ENCODE measurements at places on chromosomes 16 and 17.

DNA sequence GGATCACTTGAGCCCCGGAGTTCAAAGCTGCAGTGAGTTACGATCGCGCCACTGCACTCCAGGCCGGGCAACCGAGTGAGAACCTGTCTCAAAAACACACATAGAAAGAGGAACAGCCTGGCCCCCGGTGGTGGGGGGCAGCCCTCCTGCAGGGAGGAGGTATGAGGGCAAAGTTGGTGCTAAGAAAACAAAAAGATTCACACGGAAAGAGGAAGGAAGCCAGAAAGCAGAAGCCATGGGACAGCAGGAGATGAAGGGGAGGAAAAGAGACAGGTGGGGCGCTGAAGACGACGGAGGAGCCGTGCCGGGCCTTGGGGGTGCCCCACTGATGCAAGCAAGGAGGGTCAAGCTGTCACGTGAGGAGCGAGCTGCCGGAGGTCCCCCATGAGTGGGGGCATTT lies 8.2 kb upstream of the C16orf74 start:
- no peak for DNase-seq

DNA sequence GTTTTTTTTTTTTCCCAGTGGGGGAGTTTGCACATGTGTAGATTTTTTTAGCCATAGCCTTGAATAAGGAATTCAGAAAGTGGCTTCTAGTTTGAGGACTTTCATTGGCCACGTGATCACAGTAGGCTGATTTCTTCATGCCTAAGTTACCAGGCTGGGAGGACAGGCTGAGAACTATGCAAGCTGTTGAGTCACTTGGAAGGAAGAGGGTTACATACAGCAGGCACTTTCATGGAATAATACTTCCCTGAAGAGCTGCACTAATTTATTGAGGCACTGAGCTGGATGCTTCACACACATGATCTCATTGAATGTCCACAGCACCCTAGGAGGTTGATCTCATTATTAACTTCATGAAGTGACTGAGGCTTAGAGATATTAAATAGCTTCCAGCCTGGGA lies 22.8 kb downstream of the PRKCB start:
- DNase-seq, result no peak

DNA sequence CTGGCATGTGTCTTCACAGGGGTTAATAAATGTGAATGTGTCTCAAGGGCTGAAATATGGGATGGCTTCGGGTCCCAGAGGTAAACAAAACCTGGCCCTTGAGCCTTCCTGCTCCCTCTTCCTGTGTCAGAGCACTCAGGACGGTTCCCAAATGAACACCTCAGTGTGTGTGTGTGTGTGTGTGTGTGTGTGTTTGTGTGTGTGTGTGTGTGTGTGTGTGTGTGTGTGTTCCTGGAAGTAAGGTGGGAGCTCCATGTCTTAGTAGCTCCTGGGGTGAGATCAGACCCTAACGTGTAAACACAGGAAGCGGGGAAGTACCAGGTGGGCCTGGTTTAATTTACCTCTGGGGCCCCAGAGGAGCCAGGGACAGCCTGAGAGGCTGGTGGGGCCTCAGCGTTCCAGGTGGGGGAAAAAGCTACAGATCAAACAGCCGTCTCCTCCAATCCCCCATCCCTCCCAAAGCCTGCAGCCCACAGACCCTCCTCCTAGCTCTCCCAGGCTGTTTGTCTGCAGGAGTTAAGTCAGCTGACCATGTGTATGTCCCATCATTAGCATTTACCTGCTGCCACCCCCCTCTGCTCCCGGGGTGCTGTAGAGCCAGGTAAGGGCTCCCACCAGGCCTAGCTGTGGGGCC lies 6.1 kb downstream of the KIF19 start:
- no peak for DNase-seq

- DNase-seq, result no peak
Measured at GRCh38 chr17:20991276-20992037, 51.4 kb downstream of the USP22 start.

DNA sequence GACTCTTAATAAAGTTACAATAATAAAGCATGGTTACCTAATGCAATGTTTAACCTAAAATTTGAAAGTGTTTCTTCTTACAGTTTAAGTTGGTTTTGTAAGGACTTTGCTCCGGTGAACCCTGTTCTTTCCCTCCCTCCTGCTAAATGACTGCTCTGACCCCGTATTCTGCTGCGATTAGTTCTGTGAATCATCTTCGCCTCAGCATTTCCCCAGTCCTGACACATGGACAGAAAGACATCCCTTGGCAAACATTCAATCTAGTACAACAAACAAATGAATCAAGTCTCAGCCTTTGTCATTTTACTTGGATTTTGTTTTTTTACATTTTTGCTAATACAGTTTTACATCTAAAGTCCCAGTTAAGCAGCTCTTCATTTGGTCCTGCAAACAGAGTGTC lies 15.4 kb downstream of the KCNJ2 start:
- no peak for DNase-seq

DNA sequence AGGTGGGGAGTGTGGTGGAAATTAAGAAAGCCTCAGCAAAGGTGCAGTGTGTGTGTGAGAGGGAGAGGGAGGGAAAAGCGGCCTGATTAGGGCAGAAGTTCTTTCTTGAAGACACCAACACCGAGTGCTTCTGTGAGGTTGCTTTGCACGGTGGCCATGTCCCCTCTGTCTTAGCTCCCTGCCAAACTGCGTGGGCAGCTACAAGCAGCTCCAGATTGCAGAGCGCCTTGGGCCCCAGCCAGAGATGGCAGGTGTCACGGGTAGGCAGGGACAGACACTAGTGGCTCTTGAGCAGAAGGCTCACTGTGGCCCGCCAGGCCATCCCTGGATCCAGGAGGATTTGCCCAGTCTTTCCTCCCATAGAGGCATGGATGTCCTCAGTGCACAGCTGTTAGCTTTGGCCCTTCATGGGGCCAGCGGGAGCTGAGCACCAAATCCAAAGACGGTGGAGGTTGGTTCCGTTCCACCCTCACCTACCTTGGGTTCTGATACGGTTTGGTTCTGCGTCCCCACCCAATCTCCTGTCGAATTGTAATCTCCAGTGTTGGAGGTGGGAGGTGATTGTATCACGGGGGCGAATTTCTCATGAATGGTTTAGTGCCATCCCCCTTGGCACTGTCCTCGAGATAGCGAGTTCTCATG lies 21.4 kb downstream of the KIAA0513 start:
- DNase-seq, result no peak

DNA sequence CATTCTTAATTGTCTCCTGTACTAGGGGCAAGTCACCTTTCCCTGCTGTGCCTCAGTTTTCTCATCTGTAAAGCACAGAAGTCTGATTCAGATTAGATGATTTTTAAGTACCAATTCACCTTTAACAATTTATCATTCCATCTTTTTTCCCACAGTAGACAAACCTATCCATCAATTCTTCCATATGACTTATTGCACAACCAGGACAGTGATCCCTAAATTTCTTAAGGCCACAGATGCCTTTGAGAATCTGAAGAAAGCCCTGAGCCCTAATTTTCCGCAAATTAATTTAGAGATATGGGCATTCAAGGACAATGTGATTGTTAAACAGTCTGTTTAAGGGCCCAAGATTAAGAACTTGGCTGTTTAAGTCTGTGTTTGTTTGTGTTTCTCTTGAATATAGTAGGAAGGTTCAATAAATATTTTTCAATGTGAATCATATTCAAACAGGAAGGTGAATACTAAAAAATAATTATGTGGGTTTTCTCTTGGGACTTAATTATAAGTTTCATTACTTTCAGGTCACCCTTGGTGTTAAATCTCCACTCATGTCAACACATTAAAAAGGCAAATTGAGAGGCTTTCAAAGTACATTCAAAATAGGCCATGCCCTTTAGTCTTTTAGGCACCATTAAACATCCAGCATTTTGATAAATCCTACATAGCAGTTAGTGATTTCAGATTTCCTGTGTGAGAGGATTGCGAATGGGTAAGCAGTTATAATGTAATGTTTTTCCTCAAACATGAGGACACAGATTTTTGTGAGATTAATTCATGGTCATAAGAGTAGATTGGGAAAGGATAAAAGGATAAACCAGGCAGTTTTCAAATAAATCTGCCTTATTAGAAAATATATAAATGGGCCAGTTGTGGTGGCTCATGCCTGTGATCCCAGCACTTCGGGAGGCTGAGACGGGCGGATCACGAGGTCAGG lies 34.9 kb upstream of the MMD start:
- no peak for DNase-seq

DNA sequence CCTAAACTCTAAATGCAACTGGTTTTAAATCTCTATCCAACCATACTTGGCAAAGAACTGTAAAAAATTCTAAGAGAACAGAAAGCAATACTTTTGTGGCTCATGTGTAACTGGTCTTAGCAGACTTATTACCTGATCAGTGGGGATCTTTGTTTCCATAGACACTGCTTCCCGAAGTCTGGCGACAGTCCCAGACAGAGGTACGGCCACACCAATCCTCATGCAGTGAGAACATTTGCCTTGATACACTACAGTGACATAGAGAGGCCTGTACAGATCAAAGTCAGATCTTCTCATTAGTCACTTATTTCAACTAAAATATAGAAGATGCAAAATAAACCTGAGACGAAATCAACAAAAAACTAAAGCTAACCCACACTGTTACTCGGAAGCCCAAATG lies 43.9 kb downstream of the USP31 start:
- DNase-seq, result no peak

GRCh38 chr16:2711370-2712062 lies 8.5 kb downstream of the PRSS27 start:
- DNase-seq, result no peak

- DNase-seq, result no peak
Measured at GRCh38 chr17:43015579-43015978, 6.6 kb downstream of the VAT1 start.

GRCh38 chr16:85549766-85550421 lies 63.2 kb upstream of the GSE1 start:
- DNase-seq, result no peak

GRCh38 chr16:89544113-89544512 lies 16.4 kb upstream of the RPL13 start:
- no peak for DNase-seq

DNA sequence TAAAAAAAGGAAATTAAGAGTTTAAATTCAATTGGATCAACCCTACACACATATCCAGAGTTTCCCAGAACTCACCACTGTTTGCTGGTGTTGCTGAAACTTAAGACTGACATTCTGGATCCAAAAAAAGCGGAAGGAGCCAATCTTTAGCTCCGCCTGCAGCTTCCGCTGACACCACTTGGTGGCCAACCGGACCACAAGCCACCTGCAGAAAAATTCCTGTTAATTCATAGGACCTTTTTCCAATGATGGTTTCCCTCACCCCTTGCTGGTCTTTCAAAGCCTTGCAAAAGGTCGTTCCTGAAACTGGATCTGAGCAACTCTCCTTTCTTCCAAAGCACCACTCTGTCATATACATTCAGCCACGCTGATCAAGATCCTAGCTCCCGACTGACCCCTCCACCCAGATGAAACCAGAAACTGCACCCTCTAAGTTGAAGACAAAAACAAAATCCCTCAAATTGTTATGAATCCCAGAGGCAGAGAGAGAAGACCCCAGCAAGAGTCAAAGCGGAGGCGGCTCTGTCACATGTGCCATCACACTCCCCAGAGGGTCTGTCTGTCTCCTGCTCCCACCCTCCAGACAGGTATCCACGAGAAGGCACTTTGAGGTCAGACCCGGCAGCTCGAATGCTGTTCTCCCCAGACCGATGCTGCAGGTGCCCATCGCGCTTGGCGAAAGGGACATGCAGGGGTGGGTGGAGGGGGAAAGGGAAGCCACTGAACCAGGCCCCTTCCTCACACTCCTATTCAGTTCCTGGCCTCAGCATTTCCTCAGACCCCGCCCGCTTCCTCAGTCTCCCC lies 773 bp downstream of the BLTP2 start:
- peak; percentile 72 for DNase-seq

DNA sequence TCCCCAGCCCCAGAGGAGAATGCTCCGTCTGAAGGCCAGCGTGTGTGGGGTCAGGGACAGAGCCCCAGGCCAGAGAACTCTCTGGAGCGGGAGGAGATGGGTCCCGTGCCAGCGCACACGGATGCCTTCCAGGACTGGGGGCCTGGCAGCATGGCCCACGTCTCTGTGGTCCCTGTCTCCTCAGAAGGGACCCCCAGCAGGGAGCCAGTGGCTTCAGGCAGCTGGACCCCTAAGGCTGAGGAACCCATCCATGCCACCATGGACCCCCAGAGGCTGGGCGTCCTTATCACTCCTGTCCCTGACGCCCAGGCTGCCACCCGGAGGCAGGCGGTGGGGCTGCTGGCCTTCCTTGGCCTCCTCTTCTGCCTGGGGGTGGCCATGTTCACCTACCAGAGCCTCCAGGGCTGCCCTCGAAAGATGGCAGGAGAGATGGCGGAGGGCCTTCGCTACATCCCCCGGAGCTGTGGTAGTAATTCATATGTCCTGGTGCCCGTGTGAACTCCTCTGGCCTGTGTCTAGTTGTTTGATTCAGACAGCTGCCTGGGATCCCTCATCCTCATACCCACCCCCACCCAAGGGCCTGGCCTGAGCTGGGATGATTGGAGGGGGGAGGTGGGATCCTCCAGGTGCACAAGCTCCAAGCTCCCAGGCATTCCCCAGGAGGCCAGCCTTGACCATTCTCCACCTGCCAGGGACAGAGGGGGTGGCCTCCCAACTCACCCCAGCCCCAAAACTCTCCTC lies 10.4 kb downstream of the CX3CL1 start:
- no peak for DNase-seq

GRCh38 chr16:26456074-26456473 lies 610.7 kb upstream of the C16orf82 start:
- no peak for DNase-seq

GRCh38 chr16:17334096-17334495 lies 136.7 kb downstream of the XYLT1 start:
- no peak for DNase-seq

DNA sequence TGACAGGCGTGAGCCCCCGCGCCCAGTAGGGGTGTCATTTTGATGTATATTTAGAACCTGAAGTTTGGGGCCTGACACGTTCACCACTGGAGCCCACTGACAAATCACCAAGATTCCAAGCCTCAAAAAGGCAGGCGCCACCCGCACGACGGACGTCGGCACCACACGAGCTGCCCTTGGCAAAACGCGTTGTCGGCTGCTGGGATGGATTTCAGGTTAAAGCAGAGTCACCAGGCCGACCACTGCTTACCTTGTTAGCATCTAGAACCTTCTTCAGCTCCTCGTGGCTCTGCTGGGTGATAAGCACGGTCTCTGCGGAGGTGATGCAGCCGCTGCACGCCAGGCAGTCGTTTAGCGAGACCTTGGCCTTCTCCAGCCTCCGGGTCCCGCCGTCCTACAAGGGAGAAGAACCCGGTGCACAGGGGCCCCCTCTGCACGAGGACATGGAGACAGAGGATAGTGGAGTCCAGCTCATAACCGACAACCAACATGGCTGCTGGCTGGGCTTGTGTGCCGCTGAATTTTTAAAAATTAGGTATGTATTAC lies 3.8 kb downstream of the CIAO3 start:
- DNase-seq, result no peak

DNA sequence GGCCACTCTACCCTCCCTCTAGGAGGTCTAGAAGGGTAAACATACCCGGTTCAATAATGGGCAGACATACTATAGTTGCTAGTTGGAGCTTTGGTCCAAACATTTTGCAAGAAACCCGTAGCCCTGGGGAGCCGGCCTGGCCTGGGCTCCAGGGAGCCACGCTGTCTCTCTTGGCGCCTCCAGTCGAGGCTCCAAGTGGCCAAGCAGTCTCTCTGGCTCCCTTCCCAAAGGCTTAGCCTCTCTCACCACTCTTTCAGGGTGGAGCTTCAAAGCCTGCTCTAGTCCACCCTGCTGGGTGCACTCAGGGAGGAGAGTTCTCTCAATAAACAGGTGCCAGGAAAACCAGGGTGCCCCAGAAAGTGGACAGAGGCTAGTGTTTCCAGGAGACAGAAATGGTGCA lies 32.2 kb downstream of the RCVRN start:
- no peak for DNase-seq
